ENCODE measurements at places on chromosomes 6 and 20. TPM values are rescaled to one million over a fixed set of nuclear protein-coding genes. Genes with fewer than 3 reads are reported as not detected.

DNA sequence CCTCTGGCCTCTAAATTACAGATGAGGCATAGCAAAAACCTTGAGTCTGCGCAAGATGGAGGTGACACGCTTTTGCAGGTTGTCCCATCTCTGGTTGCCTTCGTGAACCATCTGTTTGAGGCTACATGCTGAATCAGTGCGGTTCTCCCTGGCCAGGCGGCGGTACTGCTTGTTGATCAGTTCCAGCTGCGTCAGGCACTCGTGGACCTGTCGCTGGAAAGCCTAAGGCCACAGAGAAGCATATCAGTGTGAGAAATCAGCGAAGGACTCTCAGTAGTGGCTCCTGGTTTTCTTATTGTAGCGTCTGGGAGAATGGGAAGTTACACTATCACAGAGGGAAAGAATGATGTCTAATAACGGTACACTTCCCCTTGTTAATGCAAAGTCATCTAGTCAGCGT, 344.4 kb downstream of the ESR1 start:
- no peak for DNase-seq

GRCh38 chr6:139846538-139847456, 472.3 kb upstream of the CITED2 start:
- DNase-seq = no peak

DNA sequence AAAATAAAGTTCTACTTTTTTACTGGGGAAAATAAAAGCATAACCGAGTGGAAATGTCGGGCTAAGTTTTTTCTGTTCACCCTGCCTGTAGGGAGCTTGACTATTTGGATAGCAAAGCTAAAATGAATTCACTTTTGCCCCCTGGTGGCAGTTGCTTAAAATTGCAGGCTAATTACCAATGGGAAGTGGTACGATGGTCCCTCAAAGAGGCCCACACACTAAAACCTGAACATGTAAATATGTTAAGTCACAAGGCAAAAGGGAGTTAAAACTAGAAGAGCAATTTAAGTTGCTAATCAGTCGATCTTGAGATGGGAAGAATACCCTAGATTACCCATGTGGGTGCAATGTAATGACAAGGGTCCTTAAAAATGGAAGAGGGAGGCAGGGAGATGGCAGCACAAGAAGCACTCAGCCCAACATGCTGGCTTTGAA, 916 bp upstream of the SUN5 start:
- no peak for DNase-seq

GRCh38 chr6:37517411-37517812, 17.7 kb upstream of the CCDC167 start:
- DNase-seq = no peak

GRCh38 chr6:73826571-73826970, 130.6 kb downstream of the CD109 start:
- no peak for DNase-seq

GRCh38 chr6:12315292-12316081, 25.3 kb downstream of the EDN1 start:
- DNase-seq = no peak

DNA sequence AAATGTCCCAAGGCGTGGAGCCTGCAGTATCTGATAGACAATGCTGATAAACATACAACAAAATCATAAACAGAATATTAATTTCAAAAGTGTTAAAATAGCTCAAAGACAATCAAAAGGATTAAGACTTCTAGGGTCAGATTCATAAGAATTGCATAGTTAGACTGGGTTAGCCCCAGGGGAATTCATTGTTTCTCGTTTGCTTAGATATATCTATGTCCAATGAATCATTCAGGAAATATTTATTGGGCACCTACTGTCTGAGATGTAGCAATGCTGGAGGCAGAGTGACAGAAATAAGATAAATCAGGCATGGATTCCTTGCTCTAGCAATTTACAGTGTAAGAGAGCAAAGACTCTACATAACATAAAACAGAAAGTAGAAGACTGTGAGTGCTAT, 124.4 kb upstream of the PRL start:
- peak; percentile 25 for DNase-seq

DNA sequence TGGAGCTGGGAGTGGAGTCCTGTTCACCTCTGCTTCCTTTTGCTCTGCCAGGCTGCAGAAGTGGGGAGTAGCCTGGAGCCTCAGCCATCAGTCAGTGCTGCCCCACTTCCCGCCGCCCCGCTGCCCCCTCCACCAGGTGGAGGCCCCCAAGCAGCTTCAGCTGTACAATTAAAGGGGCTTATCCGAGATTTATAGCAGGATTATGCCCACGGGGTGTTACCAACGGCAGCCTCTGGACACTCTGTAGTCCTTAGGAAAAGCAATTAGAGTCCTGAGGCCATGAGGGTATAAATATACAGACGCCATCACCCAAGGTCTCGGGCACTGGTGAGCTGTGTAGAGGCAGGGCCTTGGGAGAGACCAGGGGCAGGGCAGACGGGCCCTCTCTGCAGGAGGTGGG, 55.4 kb downstream of the GRM4 start:
- DNase-seq = no peak

DNA sequence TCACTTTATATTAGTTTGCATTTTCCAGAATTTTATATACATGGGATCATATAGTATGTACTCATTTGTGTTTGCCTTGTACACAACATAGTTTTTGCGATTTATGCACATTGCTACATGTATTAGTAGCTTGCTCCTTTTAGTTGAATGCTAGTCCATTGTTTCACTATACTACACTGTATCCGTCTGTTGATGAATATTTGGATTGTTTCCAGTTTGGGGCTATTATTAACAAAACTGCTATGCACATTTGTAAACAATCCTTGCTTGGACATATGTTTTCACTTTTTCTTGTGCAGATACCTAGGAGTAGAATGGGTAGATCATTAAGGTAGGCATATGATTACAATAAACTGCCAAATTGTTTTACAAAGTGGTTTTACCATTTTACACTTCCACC, 3.9 kb upstream of the LRRC1 start:
- no peak for DNase-seq

DNA sequence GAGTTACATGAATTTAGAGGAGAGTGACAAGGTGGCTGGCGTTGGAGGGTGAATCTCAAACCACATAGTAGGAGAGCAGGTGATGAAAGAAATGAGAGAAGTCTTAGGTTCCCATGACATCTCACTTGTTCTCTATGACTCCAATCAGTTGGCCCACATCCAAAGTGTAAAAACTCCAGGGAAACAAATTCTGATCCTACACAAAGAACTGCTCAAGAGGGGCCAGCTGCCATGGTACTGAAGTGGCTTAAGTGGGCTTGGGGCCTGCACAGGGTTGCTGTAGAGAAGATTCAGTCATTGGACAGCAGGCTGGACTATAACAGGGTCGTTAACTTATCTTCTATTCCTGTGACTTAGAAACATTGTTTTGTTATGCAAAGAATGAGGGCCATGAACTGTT, 7.6 kb upstream of the ADGRF4 start:
- no peak for DNase-seq

GRCh38 chr20:59765599-59766177, 161.3 kb downstream of the PHACTR3 start:
- no peak for DNase-seq

- DNase-seq = no peak
Measured at GRCh38 chr20:44537993-44538392, 16.1 kb upstream of the SERINC3 start.

DNA sequence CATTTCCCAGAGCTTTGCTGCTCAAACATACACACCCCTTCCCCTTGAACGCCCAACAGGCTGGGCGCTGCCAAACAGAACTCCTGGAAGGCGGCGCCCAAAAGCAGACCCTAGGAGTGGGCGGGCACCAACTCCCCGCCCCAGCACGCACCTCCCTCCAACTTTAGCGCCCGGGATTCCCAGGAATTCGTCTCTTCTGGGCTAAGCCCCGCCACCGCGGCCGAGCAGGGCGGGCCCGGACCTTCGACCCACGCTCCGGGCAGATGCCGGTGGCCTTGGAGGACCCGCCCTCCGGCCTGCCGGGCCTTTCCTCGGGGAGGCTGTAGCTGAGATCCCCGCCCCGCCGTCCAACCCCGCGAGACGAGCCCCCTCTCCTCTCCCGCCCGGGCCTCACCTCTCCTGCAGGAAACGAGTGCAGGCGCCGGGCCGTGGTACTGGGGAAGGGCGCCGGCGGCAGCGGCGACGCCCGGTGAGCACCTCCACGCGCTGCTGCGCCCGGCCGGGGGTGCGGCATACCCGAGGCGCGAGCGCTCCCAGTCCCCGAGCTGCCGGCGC, 659 bp downstream of the MCUR1 start:
- DNase-seq = peak; percentile 48

GRCh38 chr6:109962271-109962670, 15.8 kb upstream of the GPR6 start:
- DNase-seq = no peak

DNA sequence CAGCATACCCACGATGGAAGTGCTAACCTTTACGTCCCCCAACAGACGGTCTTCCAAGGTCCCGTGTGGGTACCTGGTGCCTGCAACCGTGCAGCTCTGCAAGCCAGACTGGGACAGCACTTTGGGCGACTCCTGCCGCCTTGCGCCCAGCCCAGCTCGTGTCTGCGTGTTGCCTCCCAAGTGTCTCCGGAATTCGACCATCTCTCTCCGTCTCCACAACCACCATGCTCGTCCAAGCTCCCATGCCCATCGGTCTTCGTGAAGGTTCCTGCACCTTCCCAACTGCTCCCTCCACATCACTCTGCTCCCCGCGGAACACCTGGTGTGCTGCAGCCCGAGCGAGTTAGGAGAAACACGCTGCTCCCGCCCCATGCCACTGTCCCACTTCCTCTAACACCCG, 173.2 kb upstream of the AFDN start:
- DNase-seq = no peak

GRCh38 chr20:48822879-48823385, 4.9 kb downstream of the PREX1 start:
- DNase-seq = no peak

DNA sequence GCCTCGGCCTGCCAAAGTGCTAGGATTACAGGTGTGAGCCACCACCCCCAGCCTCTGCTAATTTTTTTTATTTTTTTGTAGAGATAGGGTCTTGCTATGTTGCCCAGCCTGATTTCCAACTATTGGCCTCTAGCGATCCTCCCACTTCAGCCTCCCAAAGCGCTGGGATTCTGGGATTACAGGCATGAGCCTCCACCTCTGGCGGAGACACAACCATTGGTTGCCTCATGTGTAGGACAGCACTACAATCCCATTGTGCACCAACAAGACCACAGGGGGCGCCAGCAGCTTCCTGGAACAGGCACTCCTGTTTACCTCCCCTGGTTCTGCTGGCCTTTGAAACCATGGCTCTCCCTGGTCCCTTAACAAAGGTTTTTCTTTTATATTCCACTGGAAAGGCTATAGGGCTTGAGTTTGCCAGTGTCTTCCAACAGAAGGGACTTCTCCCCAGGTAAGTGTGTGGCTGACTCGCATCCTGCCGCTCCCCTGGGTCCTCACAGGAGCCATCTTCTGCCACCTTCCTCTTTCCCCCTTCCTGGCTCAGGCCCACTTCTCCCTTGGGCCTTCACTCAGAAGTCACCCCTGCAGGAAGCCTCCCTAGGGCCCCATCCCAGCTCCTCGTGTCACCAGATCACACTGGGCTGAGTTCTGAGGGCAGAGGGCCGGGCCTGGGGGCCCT, 39.2 kb upstream of the TLDC2 start:
- DNase-seq = peak; percentile 75

DNA sequence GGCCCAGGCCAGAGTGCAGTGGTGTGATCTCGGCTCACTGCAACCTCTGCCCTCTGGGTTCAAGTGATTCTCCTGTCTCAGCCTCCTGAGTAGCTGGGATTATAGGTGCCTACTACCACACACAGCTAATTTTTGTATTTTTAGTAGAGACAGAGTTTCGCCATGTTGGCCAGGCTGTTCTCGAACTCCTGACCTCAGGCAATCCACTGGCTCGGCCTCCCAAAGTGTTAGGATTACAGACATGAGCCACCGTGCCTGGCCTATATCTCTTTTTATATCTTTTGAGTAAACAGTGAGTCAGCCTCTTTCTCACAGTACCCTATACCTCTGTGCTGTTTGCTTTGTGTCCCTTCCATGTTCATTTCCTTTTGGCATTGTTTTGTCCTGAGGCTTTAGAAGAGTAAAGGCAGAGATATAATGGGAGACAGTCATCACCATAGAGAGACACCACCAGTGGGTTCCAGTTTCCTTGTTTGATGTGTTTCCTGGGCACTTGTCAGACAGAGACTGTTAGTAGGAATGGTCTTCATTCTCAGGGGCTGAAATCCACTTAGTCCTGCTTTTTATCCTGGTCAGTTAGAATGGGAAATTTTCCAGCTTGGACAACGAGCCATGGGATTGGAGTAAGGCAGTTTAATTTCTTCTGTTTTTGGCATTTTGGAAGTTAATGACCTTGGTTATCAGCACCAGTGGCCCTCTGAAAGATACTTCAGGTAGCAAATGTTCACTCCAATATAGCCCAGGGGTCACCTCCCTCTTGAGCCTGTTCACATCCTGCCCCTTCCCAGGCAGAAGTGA, 32.2 kb upstream of the ASXL1 start:
- peak; percentile 91 for DNase-seq

DNA sequence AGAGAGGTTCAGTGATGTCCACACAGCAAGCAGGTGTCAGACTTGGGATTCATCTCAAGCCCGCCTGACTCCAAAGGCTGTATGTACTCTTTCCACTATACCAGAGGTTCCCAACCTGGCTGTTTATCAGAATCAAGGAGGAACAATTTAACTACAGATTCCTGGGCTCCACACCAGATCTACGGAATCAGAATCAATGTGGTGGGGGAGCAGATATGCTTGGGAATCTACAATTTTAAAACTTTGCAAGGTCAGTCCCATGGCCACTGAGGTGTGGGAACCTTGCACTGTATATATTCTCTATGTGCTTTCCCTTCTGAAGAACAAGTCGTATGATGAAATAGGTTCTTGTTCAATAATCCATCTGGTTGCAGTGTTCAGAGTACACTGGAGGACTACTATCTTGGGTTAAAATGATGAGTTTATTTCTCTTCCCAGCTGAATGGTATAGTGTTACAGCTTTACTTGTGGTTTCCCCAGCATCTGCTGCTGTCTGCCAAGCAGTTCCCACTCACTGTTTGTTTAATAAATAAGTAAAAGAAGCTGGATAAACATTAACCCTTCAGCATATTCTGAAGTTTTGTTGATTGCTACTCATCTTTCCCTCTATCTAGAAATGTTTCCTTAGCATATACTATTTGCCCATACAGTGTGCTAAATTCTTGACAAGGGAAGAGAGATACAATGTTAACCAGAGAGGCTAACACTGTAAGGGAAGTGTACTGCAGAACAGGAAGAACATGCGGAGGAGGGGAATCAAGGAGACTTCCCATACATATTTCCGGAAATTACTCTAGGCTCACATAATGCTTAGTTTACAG, 9.9 kb downstream of the TTI1 start:
- DNase-seq = no peak

- DNase-seq = no peak
Measured at GRCh38 chr20:59403261-59403961, 103.0 kb downstream of the EDN3 start.

- no peak for DNase-seq
Measured at GRCh38 chr6:83976037-83976755, 57.4 kb upstream of the MRAP2 start.

Gene MCM8
- total RNA-seq = 51.6 TPM

Gene DHX16
- total RNA-seq = 36.1 TPM

Gene SLC2A4RG
- 88.0 TPM for total RNA-seq

Gene TRAPPC3L
- total RNA-seq = not detected

Gene FAXC
- total RNA-seq = 10.9 TPM

Gene LY6G5B
- 1.2 TPM for total RNA-seq

Gene ULBP3
- 2.1 TPM for total RNA-seq

Gene ACTL10
- not detected for total RNA-seq

Gene SYCP2L
- 0.57 TPM for total RNA-seq

Gene SIRPG
- total RNA-seq = not detected

Gene PROCR
- 48.0 TPM for total RNA-seq

Gene THEMIS
- total RNA-seq = not detected

Gene ECT2L
- not detected for total RNA-seq

Gene TCF21
- not detected for total RNA-seq

Gene SLC17A3
- not detected for total RNA-seq
